Ureter (tissue), 1 donor: ENCODE measurements at places on chromosomes 2 and 18.

- no peak for DNase-seq
Observed at GRCh38 chr2:222483513-222484039, 59.2 kb downstream of the SGPP2 start.

DNA sequence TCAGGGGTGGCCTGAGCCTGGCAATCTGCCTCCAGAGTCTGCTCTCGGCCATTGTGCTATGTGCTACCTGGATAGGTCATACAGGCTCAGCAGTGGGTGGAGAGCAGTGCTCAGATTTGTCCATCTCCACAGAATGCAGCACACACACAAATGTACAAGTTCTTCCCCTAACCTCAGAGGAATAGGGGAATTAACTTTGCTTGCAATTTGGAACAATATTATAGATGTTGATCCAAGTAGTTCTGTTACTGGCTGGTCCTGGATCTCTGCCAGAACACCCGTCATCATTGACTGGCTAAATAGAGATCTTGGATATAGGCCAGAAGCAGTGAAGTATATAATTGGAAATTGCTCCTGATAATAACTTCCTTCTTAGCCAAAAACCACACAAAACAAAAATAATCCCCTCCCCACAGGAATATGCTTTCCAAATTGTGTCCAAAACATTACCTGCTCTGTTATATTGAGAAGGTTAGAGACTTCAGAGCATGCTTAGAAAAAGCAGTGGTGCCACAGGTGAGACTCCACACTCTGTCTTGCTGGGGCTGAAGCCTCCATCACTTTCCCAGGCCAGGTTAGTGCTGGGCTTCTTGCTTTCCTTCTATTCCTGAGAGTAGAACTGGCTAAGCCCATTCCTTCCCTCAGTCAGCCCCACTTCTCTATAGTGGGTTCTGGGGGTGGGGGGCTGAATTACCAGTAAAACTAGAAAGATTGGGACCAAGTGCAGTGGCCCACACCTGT, 38.8 kb downstream of the NCAPH start:
- peak; percentile 70 for DNase-seq

DNA sequence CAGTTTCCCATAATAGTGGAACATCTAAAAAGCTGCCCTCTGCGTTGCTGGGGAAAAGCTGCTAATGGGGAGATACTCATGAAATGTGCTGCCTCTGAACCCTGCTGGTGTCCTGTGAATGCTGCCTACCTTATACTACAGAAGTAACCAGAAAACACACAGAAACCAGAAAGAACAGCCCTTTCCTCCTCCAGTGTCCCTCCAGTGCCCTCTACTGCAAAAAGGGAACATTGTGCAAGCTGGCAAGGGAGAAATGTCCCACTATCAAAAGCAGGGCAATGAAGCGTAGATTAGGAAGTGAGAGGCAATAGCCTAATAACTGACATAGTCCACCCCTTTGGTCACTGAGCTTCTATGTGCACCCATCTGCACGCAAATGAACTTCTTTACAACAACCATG, 162.7 kb upstream of the ETAA1 start:
- DNase-seq: no peak

DNA sequence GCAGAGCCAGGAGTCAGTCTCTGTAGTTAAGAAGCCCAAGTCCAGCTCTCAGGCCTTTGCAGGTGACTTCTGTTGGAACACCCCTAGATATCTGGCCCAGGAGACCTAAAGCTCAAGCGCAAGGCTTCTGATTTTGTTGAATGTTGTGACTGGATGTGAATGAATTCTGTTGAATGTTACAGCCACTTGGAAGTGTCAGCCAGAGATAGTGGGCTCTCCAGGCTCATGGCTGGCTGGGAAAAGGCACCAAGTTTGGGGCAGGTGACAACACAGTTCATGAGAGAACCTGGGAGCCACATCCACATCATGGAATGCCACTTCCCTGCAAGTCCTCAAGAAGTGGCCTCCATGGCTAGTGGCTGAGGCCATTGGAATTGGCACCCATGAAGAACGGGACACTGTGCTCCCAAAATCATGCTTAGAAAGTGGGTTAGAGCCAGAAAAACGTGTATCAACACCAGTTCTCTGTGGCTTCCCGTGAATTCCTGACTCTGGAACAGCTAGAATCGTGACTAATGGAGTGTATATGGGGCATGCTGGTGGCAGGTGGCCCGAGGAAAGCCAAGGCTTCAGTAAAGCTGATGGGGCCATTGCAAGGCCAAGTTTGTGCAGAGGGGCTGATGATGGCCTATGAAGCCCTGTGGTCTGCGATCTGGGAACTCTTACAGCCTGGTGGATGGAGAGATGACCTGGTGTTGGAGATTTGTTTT, 30.2 kb downstream of the EDAR start:
- DNase-seq: no peak

- no peak for DNase-seq
Observed at GRCh38 chr2:201216918-201217317, 34.0 kb downstream of the CASP10 start.

- no peak for DNase-seq
Observed at GRCh38 chr2:174636987-174637386, 39.4 kb upstream of the WIPF1 start.

- no peak for DNase-seq
Observed at GRCh38 chr2:160376576-160376975, 117.0 kb downstream of the RBMS1 start.

DNA sequence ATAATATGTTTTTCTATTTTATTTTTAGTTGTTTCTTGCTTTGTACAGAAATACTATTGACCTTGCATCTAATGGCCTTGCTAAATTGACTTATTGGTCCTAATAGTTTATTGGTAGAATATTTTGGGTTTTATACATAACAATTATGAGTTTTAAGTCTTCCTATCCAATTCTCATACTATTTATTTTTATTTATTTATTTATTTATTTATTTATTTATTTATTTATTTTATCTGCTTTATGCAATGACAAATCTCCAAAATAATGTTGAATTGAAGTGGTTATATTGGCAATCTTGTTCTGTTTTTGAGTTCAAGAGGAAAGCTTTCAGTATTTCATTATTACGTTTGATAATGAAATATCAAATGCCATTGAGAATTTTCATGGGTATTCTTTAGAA, 488.3 kb downstream of the CDH2 start:
- DNase-seq: no peak

DNA sequence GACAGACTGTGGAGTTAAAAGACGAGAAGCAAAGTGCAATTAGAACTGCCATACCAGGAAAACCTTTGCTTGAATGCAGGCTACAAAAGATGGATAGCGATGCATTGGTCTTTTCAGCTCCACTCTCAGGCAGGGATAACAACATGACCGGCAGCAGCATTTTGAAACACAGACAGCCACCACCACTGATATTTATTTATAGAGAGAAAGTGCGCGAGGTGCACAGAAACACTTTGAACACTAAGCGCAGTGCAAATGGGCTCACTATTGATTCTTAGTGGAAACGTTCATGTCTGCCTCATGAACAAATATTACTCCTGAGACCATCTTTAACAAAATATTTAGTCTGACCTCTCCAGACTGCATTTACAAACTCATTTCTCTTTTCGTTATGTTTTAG, 32.9 kb downstream of the CAVIN2 start:
- DNase-seq: no peak

GRCh38 chr18:9711361-9712129, 3.4 kb downstream of the RAB31 start:
- no peak for DNase-seq

DNA sequence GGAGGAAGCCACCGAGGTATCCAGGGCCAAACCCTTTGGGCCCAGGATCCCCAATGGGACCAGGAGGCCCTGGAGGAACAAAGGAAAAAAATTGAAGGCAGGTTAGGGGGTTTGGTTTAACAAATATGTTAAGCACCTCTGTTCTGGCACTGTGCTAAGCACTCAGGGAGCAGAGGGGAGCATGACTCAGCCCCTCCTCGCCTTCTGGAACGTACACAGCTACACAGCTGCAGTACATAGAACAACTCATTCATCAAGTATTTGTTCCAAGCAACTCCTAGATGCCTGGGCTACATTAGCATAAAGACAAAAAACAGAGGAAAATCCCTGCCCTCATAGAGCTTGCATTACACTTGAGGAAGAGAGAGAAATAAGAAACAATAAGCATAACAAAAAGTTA, 153.6 kb downstream of the COL4A4 start:
- no peak for DNase-seq

DNA sequence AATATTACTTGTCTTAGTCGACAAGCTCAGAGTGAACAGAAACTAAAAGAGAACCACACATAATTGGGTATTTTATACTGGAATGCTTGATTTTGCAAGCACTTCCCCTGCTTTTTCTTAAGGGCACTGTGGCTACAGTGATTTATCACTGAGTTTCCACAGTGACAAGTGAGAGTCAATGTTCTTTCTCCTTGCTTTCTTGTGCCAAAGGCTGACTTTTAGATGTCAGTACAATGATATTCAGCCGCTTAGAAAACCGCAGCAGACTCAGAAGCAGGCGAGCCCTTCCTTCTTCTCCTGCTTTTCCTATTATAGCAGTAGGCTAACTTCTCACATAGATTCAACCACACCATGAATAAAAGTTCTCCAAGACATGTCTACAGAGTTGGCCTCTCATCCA, 1603.6 kb upstream of the NXPH2 start:
- no peak for DNase-seq

GRCh38 chr2:201984800-201985525, 48.7 kb upstream of the FZD7 start:
- DNase-seq: peak; percentile 60

- DNase-seq: no peak
Observed at GRCh38 chr2:7812231-7812995, 869.4 kb upstream of the ID2 start.

DNA sequence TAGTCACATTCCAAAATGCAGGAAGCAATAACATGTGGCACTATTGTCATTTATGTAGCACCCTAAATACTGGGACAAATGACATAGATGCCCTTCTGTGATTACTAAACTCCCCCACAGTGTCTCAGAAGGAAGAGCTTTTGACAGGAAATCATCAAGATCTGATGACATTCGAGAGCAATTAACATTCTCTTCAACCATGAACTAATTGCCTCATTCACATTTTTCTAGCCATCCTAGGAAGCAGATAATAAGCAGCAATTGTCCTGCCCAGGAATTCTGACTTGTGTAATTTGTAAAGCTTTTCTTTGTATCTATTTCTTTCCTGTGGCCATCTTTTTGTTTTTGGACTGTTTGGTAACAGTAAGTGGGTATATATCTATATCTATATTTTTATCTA, 292.6 kb downstream of the TGIF1 start:
- no peak for DNase-seq

- DNase-seq: no peak
Observed at GRCh38 chr18:39039813-39040212, 1474.2 kb upstream of the CELF4 start.

DNA sequence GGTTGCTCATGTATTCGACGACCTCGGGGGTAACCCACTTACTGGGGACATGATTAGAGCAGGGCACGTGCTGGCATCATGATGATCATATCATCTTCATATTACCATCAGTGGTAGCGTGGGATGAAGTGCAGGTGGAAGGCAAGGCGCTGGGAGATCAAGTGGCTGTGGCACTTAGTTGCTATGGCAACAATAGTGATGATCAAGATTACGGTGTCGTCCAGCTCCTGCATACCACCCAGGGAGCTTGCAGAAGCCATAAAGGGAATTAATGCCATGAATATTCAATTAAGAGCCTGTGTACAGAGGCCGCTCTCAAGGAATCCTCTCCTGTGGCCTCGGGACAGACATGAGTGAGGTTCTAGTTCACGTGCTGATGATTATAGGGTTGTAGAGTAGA, 237.2 kb upstream of the COPS8 start:
- no peak for DNase-seq

GRCh38 chr2:160715428-160715827, 221.8 kb upstream of the RBMS1 start:
- no peak for DNase-seq

- no peak for DNase-seq
Observed at GRCh38 chr18:2572171-2572569, 813 bp downstream of the NDC80 start.

- no peak for DNase-seq
Observed at GRCh38 chr2:224029876-224030275, 9.2 kb downstream of the SERPINE2 start.

- no peak for DNase-seq
Observed at GRCh38 chr2:160144280-160144990, 55.6 kb downstream of the ITGB6 start.

DNA sequence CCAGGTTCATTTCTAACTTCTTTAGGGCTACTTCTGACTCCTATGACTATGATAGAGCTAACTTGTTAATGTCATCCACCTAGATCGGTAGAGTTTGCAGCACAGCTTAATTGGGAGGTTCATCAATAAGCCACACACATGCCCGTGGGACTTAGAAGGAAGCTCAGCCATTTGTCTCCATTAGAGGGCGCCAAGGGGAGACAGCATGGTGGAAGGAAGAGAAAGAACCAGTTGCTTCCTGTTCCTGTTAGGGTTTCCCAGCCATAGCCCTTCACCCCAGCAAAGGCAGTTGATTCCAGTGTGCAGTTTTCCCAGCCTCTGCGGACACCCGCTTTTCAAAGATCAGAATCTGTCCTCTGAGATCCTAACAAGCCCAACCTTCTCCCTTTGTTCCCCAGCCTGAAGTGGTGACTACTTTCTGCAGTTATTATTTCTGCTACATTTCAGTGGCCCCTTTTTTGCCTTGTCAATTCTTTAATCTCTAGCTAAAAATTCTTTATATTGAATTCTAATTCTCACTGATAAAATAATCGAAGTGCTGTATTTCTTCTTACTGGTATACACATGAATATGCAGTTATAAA, 30.3 kb downstream of the MAIP1 start:
- peak; percentile 63 for DNase-seq

- no peak for DNase-seq
Observed at GRCh38 chr18:59885579-59886163, 14.1 kb upstream of the PMAIP1 start.

DNA sequence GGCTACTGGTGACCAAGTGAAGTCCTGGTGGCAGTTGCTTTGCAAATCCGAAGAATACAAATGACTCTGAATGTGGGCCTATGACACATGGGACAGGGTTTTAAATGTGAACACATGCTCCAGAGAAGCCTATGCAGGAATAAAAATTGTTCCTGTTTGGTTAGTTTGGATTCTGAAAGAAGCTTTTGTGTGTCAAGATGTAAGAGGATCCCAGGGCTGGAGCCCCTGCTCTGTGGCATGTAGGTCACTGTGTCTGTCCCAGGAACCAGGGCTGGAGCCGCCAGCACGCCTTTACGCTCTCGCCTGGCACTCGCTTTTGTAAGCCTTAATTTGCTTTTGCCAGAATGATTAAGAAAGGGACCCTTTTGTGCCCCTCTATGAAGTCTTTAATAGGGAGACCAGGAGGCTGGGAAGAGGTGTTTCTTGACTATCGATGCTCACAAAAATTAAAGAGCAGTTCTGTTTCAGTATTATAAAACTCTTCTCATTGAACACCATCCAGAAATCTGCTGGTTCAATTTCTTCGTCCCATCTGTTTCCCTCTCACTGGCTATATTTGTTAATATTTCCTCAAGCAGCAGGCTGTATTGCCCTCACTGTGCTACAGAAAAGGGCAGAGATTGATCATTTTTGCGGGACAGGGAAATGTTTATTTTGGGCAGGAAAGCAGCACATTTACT, 532.7 kb upstream of the POU3F3 start:
- DNase-seq: no peak

- no peak for DNase-seq
Observed at GRCh38 chr2:18396329-18397010, 164.0 kb downstream of the RDH14 start.

- DNase-seq: no peak
Observed at GRCh38 chr2:126342457-126342856, 313.5 kb upstream of the GYPC start.
